ENCODE measurements at places on chromosomes 12 and 14. TPM values are rescaled to one million over a fixed set of nuclear protein-coding genes. Genes with fewer than 3 reads are reported as not detected.

GRCh38 chr12:57460841-57461275, 1.3 kb downstream of the GLI1 start:
- no peak for DNase-seq

- DNase-seq = no peak
Observed at GRCh38 chr12:46082490-46083200, 92.3 kb upstream of the SCAF11 start.

DNA sequence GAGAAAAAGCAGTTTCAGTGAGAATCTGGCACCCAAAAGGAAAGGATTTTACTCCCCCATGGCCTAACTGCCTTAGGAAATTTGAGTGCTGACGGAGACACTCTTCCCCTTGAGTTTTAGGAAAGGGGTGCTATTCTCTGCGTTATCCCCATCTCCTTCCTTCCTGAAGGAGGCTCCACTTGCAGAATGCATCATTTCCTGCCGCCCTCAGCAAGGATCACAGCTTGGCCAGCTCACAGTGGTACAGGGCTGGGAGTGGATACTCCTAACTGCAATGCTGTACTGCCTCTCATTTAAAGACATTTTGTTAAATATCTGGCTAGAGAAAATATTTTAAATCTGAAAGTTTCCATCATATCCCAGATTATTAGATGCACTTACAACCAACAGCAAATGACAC, 33.0 kb downstream of the RDH12 start:
- no peak for DNase-seq

- DNase-seq = no peak
Observed at GRCh38 chr14:105525861-105526775, at the start of gene TMEM121. TMEM121 (plus strand) TSS chr14:105526583; CDS start chr14:105528835, 2,252 bp downstream.

- DNase-seq = no peak
Observed at GRCh38 chr12:90460681-90461080, 494.3 kb downstream of the CCER1 start.

GRCh38 chr14:52048641-52049204, 20.1 kb downstream of the NID2 start:
- no peak for DNase-seq

- DNase-seq = no peak
Observed at GRCh38 chr14:81682701-81683100, 149.0 kb upstream of the SEL1L start.

GRCh38 chr12:5305886-5306545, 125.9 kb upstream of the NTF3 start:
- no peak for DNase-seq

DNA sequence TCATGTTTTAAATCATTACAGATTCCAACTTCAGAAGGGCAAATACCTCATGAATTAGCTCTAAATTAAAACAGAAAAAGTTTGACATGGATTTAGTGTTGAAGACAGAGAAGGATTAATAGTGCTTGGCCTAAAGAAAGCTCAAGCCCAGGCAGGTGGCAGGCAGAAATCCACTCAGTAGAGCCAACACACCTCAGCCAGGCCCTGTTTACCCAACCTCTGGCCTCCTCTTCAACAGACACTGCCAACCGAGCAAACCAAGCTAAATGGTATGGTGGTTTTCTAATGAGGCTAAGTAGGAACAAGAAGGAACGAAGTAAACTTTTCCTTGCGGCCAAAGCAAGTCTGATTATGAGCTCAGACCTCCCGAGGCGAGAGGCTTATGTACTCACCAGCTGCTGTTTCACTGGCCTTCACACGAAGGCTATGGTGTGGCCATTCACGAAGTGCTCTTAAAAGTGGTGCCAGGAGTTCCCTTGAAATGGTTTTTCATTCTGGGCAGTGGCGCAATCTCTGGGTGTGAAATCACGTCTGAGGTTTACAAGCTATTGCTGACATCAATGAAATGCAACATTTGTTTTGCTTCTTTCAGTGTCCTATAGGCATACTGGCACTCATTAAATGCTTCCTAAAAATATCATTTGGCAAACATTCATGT, 124.1 kb upstream of the LGR5 start:
- DNase-seq = peak; percentile 89

- no peak for DNase-seq
Observed at GRCh38 chr12:79643821-79644220, 46.9 kb downstream of the PAWR start.

- no peak for DNase-seq
Observed at GRCh38 chr12:49295082-49295936, at the start of gene PRPH. PRPH (plus strand) TSS chr12:49295147; CDS start chr12:49295201, 54 bp downstream.

GRCh38 chr14:22561661-22562579, 27.1 kb downstream of the DAD1 start:
- DNase-seq = peak; percentile 48

GRCh38 chr12:98123021-98123461, 392.3 kb upstream of the TMPO start:
- DNase-seq = no peak

- DNase-seq = peak; percentile 30
Observed at GRCh38 chr12:15982471-15982870, 71.3 kb downstream of the DERA start.

GRCh38 chr12:128387811-128388422, 120.9 kb downstream of the TMEM132C start:
- no peak for DNase-seq

DNA sequence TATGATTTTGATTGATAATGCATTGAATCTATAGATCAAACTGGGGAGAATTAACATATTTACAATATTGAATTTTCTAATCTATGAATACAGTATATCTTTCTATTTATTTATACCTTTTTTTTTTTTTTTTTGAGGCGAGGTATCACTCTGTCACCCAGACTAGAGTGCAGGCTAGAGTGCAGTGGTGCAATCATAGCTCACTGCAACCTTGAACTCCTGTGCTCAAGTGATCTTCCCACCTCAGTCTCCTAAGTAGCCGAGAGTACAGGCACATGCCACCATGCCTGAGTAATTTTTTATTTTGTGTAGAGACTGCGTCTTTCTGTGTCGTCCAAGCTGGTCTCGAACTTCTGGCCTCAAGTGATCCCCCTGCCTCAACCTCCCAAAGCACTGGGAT, 20.4 kb downstream of the LTBR start:
- DNase-seq = no peak

DNA sequence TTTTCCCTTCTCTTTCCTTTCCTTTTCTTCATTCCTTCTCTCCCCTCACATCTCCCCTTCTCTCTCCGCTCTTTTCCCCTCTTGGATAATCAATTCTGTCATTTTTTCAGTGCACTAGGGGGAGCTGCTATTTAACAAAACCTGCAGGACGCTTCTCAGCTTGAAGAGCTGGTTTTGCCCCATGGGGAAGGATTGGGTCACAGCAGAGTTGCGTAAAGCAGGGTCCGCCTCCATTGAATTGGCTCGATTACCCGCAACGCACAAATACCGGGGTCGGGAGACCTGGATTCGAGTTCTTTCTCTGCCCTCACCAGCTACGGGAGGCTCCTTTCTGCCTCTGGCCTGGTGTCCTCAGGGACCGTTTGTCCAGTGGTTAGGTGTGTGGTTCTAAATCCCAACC, 42.1 kb upstream of the CHGA start:
- DNase-seq = no peak

GRCh38 chr14:88384718-88385117, 739 bp upstream of the SPATA7 start:
- no peak for DNase-seq

DNA sequence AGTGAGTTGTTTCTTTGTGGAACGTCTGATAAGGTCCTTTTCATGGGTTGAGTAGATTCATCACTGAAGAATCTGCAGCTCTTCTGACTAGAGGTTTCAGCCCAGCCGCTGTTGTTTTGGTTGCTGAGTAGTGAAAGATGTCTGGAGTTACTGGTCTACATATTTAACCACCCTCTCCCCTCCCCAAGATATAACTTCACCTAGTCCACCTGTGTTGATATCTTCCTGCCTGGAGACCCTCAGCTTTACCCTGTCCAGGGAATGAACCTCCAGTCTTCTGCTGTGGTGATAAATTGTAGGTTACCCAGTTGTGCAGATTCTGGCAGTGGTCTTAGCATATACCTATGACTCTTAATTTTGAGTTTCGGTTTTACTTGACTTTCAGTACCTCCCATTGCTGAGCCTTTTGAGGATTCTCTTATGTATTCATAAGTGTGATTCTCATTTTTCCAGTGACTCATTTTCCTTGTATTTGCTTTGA, 62.9 kb downstream of the CCDC91 start:
- no peak for DNase-seq

- no peak for DNase-seq
Observed at GRCh38 chr12:19263672-19264071, 134.1 kb downstream of the PLEKHA5 start.

DNA sequence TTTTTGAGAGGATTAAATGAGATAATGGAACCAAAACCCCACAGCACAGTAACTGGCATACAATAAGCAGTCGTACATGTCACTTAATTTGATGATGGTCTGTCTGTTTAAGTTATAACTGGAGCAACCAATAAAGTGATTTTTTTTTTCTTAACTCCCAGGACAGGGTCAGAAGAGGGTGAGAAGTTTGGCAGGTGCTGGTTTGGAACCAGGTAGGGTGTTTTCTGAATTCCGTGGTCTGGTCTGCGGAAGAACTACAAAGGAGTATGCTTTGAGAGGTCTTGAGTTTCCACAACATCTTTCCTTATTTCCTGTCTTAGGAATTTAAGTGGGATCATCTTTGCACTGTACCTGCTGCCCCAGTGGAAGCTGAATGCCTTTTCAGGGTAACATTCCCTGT, 111.7 kb downstream of the SLC8A3 start:
- no peak for DNase-seq

DNA sequence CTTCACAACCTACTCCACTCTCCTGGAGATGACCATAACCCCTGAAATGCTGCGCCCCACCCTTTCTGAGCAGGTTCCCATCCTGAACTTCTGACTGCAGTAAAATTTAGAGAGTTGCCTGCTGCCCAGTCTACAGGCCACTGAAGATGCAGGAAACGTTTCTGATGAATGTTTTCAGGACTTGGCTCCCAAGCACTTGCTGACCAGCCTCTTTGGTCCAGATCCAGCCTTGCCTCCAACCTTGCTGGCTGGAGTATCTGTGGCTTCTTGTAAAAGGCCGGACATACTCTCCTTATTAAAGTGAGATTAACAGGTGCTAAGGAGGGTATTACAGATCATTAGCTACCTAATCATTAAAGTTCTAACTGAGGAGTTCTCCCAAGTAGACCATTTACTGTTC, 70.3 kb upstream of the STXBP6 start:
- DNase-seq = no peak

GRCh38 chr12:102480406-102480805, at the start of gene IGF1:
IGF1 (minus strand) TSS chr12:102480563; CDS start chr12:102480381, 182 bp downstream.
- no peak for DNase-seq

DNA sequence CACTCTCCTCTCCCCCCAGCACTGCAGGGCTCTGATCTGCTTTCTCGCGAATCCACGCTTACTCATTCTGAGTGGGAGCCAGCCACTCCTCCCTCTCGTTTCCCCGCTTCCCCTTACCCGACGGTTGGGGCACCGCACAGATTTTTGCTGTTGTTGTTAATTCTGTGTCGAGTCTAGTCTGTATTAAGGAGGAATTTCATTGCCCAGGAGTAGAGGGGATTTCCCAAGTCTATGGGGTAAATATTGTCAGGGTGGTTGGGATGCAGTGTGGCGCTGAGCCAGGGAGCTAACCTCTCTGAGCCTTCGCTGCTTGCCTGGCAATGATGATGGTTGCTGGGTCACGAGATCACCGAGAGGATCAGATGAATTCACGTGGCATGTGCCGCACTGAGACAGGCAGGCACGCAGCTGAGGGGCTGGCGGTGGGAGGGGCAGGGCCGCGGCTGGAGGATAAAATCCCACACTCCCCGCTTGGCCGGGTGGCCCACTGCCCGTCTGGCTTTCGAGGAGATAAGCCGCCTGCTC, 18.5 kb downstream of the NCOR2 start:
- DNase-seq = no peak

- no peak for DNase-seq
Observed at GRCh38 chr12:1355396-1355795, 239.0 kb downstream of the FBXL14 start.

- DNase-seq = no peak
Observed at GRCh38 chr12:120457133-120457532, 10.9 kb downstream of the GATC start.

- no peak for DNase-seq
Observed at GRCh38 chr12:20731274-20731673, 36.1 kb downstream of the SLCO1C1 start.

DNA sequence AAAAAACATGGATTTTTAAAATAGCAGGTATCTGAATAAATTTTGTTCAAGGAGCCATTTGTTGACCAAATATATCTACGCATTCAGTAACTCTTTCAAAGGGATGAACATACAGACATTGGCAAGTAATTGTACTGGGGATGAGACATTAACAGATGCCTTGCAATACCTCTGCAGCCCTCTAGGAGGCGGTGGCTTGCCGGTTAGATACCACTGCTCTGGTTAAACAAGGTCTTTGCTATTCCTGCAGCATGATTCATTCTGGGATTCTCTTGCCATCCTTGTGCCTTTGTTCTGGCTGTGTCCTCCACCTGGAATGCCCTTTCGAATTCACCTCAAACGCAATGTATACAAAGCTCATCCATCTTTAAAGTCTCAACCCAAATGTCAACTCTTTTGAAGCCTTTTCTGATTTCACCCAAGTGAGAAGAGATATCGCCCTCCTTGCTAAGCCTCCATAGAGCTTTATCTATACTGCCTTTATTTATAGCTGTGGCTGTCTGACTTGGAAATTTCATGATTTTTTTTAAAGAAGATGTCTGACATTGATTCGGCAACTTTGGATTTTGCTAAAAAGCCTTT, 131.0 kb upstream of the SRRM4 start:
- DNase-seq = no peak

DNA sequence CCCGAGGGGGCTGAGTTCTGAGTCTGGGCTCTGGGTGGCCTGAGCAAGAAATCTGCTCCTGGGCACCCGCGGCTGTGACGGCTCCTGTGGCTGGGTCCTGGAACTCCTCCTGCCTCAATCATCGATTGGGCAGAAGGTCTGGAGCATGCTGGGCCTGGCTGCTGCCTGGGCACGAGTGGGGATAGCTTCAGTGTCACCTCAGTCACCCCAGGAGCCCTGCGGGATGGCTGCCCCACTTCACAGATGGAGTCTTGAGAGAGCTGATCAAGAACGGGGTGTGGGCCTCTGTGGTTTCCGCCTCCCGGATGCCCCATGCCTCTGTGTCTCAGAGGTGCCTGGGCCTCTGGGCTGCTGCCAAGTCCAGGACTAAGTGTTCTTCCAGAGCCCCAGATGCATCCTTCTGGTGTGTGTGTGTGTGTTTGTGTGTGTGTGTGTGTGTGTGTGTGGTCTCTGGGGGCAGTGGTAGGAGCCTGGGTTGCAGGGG, 185.6 kb upstream of the C14orf180 start:
- DNase-seq = peak; percentile 44

Gene SYNE3
- polyA plus RNA-seq = 2.0 TPM

Gene PMEL
- polyA plus RNA-seq = 2.0 TPM

Gene P2RX2
- 3.3 TPM for polyA plus RNA-seq

Gene IL31
- not detected for polyA plus RNA-seq

Gene PLCZ1
- polyA plus RNA-seq = 1.9 TPM

Gene ADAMTS20
- 0.07 TPM for polyA plus RNA-seq

Gene TBC1D30
- 5.2 TPM for polyA plus RNA-seq

Gene ASIC1
- polyA plus RNA-seq = 9.2 TPM

Gene NFATC4
- polyA plus RNA-seq = 83.1 TPM

Gene CLEC1B
- polyA plus RNA-seq = 1.8 TPM

Gene STYK1
- polyA plus RNA-seq = 0.60 TPM

Gene MSI1
- polyA plus RNA-seq = 18.8 TPM

Gene ADAM21
- 0.96 TPM for polyA plus RNA-seq
